CD4-positive, alpha-beta memory T cell (primary cell): ENCODE measurements at places on chromosomes 5 and 9. TPM values are rescaled to one million over a fixed set of nuclear protein-coding genes. Genes with fewer than 3 reads are reported as not detected.

Gene PCDHA12
- total RNA-seq, result not detected

DNA sequence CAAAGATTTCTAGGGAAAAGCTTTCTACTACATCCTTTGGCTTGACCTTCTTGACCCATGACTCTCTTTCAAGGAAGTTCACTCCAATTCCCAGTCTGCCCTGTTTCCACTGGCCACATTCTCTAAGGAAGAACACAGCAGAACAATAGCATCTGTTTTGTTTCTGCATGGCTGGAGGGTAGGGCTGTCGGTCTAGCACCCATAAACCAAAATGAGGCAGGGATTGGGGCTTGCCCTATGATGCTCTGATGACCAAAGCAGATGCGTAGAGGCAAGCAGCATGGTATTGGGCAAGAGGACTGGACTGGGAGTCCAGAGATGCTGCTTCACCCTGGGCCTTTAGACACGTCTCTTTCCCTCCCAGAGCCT is 24.1 kb downstream of the GOLGA2 start:
- no peaks in the 10 kb centered on the region for H3K27me3 ChIP-seq
- H3K27ac ChIP-seq, result no peak overlapping the region
- H3K4me3 ChIP-seq, result no peak overlapping the region
- no peak for DNase-seq

Gene DMRT2
- not detected for total RNA-seq

DNA sequence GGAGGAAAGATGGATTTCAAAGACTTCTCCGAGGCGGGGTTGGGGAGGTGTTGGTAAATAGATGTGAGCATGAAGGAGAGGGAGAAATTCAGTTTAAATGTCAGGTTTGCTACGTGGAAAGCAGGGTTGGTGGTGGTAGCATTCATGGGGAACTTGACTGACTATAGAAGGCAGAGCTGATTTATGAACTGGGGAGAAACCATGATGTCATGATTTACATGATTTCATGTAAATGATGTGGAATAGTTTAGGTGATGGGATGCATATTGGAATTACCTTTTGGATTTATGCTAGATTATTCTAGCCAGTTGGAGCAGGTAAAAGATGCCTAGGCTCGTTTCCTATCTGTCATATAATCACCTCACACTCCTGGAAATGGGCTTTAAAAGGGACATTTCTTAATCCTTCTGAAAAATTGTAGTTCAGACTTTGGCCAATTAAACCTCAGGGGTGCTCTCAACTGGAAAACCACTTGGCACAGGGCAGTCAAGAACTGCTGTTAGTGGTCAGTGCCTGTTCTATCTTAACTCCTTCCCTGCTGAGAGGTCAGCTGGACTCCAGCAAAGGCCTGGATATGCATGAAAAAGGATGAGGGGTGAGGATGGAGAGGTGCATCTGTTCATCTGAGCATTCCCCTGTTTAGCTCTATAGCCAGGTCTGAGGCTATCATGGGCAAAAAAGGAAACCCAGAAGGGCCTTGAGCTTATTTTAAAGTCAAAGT is 50.1 kb upstream of the BASP1 start:
- no peaks in the 10 kb centered on the region for H3K36me3 ChIP-seq
- no peaks in the 10 kb centered on the region for H3K27me3 ChIP-seq
- H3K4me1 ChIP-seq, result no peaks in the 10 kb centered on the region
- no peak overlapping the region for H3K27ac ChIP-seq
- DNase-seq, result no peak

Gene AKNA
- 375 TPM for total RNA-seq

GRCh38 chr5:179730852-179731251 is 1.8 kb upstream of the MAML1 start:
- peaks cover 29% of the 10 kb centered on the region for H3K4me1 ChIP-seq
- no peaks in the 10 kb centered on the region for H3K27me3 ChIP-seq
- H3K27ac ChIP-seq, result no peak overlapping the region
- H3K36me3 ChIP-seq, result peaks cover 32% of the 10 kb centered on the region
- DNase-seq, result no peak

Gene TAF11L13
- not detected for total RNA-seq

- no peak overlapping the region for H3K27ac ChIP-seq
- no peak for DNase-seq
- H3K4me1 ChIP-seq, result no peaks in the 10 kb centered on the region
- no peak overlapping the region for H3K4me3 ChIP-seq
Observed at GRCh38 chr5:170554521-170555267, 50.9 kb downstream of the KCNIP1 start.

DNA sequence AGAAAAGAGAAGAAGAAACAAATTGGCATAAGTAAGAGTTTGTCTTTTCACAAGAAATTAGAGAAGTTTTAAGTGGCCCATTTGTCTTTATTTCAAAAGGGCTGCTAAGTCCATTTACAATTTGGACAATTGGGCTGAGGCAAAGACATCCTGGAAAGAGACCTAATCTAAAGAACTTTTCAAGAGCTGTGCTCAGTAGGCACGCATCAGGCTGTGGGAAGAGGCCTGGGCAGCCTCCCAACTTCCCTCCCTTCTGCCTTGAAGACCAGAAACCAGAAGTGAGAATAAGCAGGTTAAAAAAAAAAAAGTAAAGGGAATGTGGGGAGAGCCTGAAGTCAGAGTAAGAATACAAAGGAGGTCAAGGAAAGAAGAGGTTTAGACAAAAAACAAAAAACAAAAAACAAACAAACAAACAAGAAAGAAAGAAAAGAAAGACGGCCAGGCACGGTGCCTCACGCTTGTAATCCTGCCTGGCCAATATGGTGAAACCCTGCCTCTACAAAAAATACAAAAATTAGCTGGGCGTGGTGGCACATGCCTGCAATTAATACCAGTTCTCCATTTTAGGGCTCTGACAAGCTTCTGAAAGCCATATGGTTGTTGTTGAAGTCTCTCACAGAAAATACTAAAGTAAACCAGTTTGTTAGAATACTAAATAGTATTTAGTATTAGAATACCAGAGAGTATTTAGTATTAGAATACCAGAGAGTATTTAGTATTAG is 48.0 kb upstream of the CEP78 start:
- no peak overlapping the region for H3K27ac ChIP-seq
- no peak overlapping the region for H3K4me3 ChIP-seq
- H3K36me3 ChIP-seq, result no peaks in the 10 kb centered on the region
- H3K4me1 ChIP-seq, result no peaks in the 10 kb centered on the region
- DNase-seq, result no peak
- H3K27me3 ChIP-seq, result no peaks in the 10 kb centered on the region

- DNase-seq, result no peak
- H3K4me3 ChIP-seq, result no peak overlapping the region
- no peak overlapping the region for H3K27ac ChIP-seq
Observed at GRCh38 chr5:178277346-178277745, 44.7 kb upstream of the PHYKPL start.

DNA sequence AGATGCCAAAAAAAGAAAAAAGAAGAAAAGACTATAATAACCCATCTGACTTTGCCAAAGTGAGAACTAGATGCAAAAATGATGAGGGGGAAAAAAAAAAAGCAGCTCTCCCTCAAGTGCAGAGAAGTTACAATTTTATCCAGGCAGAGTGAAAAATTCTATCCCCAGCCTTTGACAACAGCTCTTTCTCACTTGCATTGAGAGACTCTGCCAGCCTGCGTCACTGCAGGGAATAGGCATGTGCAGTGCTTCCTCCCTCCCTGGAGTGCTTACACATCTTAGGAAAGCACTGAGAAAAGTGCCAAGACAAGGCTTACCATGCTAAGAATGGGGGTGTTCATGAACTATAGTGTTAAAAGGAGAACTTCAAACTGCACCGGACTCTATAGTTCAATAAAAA is 418.6 kb upstream of the TYRP1 start:
- no peak for DNase-seq
- H3K36me3 ChIP-seq, result no peaks in the 10 kb centered on the region
- H3K4me3 ChIP-seq, result no peak overlapping the region
- no peaks in the 10 kb centered on the region for H3K4me1 ChIP-seq

- H3K27me3 ChIP-seq, result no peaks in the 10 kb centered on the region
- H3K36me3 ChIP-seq, result no peaks in the 10 kb centered on the region
Observed at GRCh38 chr9:128033609-128034008, 33.5 kb downstream of the NAIF1 start.

DNA sequence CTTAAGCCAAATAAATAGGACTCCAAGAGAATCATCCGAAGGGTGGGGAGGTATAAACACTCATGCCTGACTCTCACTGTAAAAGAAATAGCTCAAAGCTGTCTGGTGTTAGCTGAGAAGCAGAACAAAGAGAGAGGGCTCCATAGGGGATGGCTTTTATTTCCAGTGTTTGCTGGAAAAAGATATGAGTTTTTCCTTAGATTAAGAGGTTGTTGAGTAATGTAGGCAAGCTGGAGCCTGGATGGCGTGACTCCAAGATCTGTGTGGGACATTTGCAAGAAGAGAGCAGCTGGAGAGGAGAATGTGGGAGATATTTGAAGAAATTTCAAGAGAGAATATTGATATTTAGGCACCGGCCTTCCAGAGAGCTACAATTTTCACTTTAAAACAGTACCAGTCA is 793.7 kb upstream of the RGMB start:
- no peak overlapping the region for H3K27ac ChIP-seq
- no peaks in the 10 kb centered on the region for H3K27me3 ChIP-seq
- H3K4me3 ChIP-seq, result no peak overlapping the region
- H3K36me3 ChIP-seq, result no peaks in the 10 kb centered on the region
- H3K4me1 ChIP-seq, result no peaks in the 10 kb centered on the region

DNA sequence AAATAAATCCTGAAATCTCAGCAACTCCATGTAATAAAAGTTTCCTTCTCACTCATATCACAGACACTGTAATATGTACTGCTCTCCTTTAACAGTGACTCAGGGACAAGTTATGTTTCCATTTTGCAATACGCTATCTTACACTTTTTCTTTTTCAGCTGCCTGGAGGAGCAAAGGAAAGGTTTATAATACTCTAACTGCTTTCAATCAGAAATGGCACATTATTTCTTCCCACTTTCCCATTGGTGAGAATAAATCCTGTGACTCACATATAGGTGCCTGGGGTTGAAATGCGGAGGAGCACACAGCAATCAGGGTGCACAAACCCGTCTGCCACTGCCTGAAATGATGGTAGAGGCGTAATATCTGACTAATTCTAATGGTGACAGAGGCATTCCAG is 186.6 kb downstream of the HINT1 start:
- H3K36me3 ChIP-seq, result no peaks in the 10 kb centered on the region
- H3K4me1 ChIP-seq, result no peaks in the 10 kb centered on the region
- no peak overlapping the region for H3K4me3 ChIP-seq
- no peak for DNase-seq

Gene TUSC1
- total RNA-seq, result not detected

- no peaks in the 10 kb centered on the region for H3K27me3 ChIP-seq
- no peak for DNase-seq
- no peaks in the 10 kb centered on the region for H3K4me1 ChIP-seq
- H3K4me3 ChIP-seq, result no peak overlapping the region
- H3K36me3 ChIP-seq, result no peaks in the 10 kb centered on the region
- no peak overlapping the region for H3K27ac ChIP-seq
Observed at GRCh38 chr5:138961221-138961620, 86.1 kb upstream of the LRRTM2 start.

DNA sequence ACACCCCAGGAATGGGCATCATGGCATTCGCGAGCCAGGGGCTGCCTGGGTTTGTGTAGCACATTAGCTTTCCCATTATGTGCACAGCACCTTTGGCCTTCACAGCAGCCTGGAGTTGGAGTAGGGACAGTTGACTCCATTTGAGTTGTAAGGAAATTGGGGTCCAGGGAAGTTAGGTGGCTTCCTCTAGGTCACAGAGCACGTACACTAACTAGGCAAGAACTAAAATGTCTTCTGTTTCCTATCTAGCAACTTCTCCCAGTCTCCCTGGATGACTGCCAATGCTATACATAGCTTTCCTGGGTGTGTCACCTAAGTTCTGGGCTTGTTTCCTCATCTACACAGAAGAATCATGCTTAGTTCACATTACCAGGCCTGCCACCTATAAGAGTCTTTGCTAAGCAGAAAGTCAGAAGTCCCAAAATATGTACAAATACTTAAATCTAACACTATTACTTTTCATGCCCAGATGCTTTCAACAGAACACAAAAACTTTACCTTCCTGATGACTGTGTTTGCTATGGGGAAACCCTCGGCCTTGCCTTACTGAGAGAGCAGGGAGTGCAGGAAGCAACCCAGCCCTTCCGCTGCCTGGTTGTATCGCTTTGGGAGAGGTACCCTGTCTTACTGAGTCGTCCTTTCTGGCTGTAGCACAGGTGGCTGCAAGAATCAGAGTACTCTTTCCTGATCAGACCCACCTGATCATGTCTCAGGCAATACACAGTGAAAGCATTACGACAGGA is 12.0 kb downstream of the MACROH2A1 start:
- peaks cover 24% of the 10 kb centered on the region for H3K36me3 ChIP-seq
- H3K27ac ChIP-seq, result no peak overlapping the region
- peaks cover 29% of the 10 kb centered on the region for H3K4me1 ChIP-seq
- no peak overlapping the region for H3K4me3 ChIP-seq
- DNase-seq, result no peak

Gene EMB
- 277 TPM for total RNA-seq

- H3K36me3 ChIP-seq, result no peaks in the 10 kb centered on the region
- no peaks in the 10 kb centered on the region for H3K27me3 ChIP-seq
- no peaks in the 10 kb centered on the region for H3K4me1 ChIP-seq
- H3K4me3 ChIP-seq, result no peak overlapping the region
Observed at GRCh38 chr5:34041247-34041972, 1.6 kb downstream of the C1QTNF3 start.

Gene SLC6A7
- total RNA-seq, result not detected

Gene PDE6A
- not detected for total RNA-seq

Gene KCNMB1
- total RNA-seq, result not detected

Gene NSA2
- total RNA-seq, result 103 TPM

Gene CSF2
- total RNA-seq, result not detected

Gene ADAMTS6
- 0.89 TPM for total RNA-seq
